Activated naive CD8-positive, alpha-beta T cell treated with anti-CD3 and anti-CD28 coated beads, Interleukin-2, amount 50 U/mL, for 24 hours (primary cell): ENCODE measurements at places on chromosomes 3 and 15.

DNA sequence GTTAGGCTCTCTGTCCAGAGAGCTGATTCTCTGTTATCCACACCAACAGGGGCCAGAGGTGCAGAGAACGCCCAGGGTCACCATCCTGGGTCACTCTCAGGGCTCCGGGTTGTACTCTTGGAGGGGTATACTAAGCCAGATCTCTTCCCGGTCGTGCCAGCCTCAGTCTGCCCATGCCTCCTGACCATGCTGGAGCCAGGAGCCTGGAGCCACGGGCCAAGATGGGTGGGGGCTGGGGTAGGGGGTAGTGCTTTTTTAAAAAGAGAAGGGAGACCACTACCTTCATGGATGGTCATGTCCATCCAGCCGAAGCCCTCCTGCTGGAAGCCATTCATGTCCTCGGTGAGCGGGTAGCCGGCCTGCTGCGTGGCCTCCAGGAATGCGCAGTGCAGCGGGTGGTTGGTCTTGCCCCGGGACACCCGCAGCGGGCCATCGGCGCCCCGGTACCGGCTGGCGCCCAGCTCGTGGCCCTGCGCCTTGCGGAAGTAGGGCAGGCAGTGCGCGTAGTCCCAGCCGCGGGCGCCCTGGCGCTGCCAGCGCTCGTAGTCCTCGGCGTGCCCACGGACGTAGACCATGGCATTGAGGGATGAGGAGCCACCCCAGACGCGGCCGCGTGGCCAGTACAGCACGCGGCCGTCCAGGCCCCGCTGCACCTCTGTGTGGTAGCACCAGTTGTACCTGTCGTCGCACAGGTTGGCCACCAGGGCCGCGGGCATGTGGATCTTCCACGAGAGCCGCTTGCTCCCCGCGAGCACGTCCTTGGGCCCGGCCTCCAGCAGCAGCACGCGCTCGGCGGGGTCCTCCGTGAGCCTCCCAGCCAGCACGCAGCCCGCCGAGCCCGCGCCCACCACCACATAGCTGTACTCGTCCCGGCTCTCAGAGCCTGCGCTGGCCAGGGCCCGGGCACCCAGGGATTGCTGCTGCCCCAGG, 22.9 kb downstream of the CHDH start:
- DNase-seq: no peak

GRCh38 chr3:181178991-181179390, 189.5 kb upstream of the DNAJC19 start:
- no peak for DNase-seq

DNA sequence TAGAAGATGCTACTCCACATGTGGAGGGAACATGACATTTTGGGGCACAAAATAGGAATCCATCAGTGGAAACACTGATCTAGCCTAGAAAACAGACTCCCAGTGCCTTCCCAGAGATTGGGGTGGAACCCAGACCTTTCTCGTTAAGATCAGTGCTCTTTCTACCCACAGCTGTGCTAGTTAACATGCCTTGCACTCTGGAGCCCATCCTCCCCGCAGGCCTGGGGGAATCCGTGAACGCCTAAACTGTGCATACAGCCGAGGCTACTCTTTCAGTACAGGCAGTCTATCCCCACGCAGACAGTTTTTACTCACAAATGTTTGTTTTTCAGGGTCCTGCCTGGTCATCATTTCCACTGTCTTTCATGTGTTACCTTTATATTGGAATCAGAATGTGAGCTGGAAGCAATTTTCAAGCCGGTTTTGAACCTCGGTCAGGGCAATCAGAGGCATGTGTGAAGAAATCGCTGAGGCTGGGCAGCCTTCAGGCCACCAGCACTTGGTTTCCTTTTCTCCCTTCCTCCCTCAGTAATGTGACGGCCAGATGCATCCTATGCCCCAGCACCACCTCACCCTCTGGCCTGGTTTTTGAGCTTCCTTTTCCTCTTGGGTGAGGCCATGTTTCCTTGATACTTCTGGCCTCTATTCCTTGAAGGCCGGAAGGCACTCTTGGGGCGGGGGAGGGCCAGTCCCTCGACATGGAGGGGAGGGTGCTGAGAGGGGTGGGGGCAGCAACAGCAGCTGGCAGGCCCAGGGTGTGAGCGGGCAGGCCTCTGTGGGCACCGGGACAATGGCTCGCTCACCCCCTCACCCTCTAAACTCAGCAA, 123.6 kb upstream of the GALNT15 start:
- DNase-seq: no peak

GRCh38 chr15:44711743-44712345, 527 bp downstream of the B2M start:
- peak; percentile 52 for DNase-seq

DNA sequence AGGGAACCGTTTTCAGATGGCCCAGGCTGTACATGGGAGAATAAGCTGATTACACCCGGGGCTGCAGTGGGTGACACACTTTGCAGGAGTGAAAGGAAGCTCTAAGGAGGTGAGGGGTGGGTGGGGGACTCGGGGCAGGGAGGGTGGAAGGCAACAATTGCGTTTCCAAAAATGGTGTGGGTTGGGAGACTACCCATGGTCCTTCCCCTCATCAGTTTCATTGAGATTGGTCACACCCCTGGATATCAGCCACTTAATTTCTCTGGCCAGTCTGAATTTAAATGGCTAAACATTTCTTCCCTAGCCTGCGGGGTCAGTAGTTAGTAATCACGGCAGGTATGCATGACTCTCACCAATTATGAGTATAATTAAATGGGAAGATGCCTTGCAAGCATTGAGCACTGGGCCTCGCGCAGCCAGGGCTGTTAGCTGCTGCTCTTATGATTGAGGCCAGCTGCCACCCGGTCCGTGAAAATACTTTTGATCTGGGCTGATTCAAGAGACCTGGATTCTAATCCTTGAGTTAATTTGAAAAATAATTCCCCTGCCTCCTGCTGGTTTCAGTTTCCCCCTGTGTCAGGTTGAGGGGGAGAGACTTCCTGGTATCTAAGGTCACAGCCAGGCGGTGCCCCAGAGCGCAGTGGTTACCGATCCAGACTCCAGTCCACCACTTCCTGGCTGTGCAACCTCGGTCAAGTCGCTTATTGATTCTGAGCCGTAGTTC, 23.3 kb downstream of the SLC6A6 start:
- peak; percentile 59 for DNase-seq

- no peak for DNase-seq
Observed at GRCh38 chr3:99384596-99384995, 253.8 kb upstream of the COL8A1 start.

DNA sequence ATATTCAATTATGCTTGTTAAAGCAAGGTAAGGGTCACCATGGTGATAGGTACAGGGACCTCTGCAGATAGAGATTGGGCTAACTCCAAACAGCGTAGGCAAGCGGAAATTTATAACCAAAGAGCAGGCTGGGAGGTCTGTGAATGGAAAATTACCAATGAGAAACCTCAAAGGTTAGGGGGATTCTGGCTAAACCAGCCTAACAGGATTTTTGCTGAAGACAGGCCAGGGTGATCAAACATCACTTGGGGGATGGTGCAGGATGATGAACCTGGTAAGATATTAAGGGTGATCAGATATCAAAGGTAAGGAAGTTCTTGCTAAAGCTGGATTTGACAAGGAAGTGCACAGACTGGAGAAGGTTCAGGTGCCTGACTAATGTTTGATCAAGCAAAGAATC, 35.3 kb upstream of the SNRPN start:
- DNase-seq: no peak

DNA sequence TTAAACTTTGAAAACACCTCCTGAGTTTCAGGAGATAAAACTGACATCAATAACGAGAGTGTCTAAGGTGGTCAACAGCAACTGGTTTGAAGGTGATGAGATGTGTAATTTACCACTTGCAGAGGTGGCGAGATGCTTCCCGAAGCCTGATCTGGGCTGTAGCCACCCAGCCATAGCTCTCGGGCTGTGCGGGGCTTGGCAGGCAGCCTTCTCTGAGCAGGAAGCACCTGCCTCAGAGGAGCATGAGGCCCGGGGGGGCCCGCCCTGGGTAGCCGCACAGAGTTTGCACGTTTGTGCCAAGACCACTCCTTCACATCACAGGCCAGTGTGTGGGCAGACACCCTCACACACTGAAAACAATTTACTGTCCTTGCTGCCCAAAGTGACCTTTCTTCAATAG, 220.3 kb downstream of the CACNA2D3 start:
- DNase-seq: no peak

DNA sequence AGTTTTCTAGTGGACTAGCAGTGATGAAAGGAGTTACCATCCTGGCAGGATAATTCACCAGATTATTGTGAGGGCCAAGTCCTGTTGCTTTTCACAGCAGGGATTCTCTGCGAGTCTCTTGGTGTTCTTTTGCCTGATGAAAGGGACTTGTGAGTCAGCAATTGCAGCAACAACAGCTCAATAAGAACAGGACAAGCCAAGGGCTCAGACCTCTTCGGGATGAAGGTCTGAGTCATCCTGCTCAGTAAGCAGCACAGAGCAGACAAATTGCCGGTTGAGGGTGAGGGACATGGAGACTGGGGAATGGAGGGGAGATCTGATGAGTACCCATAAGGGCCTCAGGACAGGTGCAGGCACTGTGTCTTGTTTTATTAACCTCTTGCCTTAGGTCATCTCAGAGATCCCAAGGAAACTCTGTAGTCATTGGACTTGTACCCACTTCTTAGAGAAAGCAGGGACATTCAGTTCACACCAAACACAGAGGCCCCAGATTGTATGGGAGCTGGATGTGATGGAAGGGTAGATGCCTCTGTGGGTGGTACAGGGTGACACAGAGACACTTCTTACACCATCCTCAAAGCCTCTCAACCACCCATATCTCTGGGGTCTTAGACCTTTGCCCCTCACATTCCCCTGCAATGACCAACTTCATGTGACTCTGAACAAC, 173.8 kb upstream of the TLE3 start:
- no peak for DNase-seq

DNA sequence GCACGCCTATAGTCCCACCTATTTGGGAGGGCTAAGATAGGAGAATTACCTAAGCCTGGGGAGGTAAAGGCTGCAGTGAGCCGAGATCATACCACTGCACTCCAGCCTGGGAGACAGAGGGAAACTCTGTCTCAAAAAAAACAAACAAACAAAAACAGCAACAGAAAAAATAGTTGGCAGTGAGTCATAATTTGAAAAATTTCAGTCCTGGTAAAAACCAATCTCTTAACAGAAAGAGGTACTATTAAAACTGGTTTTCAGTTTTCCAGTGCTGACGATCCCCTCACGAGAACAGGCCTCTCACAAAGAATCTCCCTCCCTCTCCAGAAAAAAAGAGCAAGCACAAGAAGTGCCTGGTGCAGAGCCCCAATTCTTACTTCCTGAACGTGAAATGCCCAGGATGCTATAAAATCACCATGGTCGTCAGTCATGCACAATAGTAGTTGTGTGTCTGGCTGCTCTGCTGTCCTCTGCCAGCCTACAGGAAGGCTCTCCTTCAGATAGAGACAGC, 22.8 kb upstream of the MAP4 start:
- no peak for DNase-seq

DNA sequence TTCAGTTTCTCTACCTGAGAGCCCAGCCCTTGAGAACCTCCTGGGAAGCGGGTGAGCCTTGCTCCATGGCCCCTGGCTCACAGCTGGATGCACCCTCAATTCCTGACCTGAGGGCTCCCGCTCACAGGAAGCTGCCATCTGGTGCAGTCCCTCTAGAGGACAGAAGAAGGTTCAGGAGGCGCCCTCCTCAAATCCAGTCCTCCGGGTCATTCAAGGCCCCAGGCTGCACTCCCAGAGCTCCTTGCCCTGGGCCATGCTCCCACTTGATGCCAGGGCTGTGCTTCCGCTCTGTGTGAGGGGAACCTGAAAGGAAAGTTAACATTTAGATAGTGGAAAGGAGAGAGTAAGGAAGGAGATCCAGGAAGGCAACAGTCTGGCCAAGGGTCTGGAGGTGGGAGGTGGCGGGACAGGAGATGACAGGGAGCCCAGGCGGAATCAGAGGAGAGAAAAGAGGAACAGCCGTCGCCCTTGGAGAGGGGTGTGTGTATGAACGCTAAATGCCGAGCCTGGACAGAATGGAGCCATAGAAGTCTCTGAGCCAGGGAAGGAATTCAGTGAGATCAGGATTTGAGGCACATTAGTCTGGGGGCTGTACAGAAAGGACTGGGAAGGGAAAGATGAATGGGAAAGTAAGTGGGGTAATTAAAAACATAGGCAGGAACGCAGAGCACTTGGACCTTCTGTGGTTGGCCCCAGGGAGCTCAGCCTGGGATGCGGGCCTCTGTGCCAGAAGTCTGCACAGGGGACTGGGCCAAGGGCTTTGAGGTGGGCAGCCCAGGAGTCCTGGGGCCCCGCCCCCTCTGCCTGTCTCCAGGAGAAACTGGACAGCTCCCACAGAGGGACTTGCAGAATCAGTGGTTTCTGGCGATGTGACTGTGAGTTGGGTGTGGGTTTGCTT, 26.1 kb downstream of the TBC1D21 start:
- DNase-seq: no peak
